ENCODE measurements at places on chromosomes 2 and 18.

- DNase-seq: no peak
These were observed 51.7 kb downstream of the NOP58 start for GRCh38 chr2:202317080-202317857.

- peak; percentile 54 for DNase-seq
These were observed at the start of gene ZEB2 for GRCh38 chr2:144519934-144520731. Gene ZEB2 (minus strand): TSS chr2:144520119. CDS start chr2:144517350, 2,769 bp downstream.

GRCh38 chr2:222594679-222595078, 61.2 kb downstream of the FARSB start:
- no peak for DNase-seq

DNA sequence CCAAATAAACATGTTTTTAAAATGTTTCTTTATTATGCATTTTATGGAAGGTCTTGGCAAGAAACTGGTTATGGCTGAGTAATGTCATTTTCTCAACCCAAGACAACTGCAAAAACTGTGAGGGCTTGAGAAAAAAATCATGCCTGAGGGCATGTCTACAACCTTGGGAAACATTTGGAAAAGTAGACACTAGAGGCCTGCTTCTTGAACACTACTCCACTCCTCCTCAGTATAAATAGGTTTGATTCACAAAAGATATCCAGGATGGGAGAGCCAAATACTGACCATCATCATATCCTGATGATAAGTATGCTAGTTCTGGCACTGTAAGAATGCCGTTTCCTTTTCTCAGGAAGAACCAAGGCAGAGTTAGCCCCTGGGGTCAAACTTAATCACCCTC, 71.1 kb downstream of the OSR1 start:
- DNase-seq: no peak

DNA sequence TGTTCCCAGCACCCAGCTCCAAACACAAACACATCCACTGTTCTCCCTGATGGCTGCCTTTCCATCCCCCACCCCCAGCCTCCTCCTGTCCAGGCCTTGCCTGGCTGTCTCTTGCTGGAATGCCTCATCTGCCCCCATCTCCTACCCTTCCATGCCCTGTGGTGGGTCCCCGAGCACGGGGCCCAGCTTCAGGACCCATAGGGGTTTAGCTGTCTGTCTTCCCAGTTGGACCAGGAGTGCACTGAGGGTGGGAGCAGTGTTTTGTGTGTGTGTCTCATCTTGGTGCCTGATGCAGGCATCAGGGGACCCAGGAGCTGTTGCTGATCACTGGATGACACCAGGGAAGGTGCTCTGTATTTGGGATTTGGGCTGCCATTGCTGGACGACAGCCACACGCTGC, 34.5 kb downstream of the GLI2 start:
- DNase-seq: no peak

GRCh38 chr2:19577723-19578122, 219.3 kb upstream of the OSR1 start:
- DNase-seq: no peak

DNA sequence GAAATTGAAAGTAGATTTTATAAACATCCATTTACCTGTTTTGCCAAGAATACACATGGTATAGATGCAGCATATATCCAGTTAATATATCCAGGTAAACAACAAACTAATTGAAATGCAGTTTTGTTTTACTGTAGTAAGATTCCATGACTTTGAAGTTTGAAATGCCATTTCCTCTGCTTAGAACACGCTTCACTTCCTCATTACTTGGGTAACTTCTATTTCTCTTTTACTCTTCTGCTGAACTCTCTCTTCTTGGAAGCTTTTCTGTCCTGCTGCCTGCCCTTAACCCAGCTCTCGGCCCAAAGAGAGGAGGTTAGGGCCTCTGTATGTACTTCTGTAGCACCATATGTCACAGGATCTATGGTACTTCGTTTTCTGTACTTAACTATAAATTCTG, 14.1 kb upstream of the IL1RL2 start:
- DNase-seq: no peak

All from activated naive CD4-positive, alpha-beta T cell treated with anti-CD3 and anti-CD28 coated beads for 36 hours (primary cell).